Fibroblast of gingiva (primary cell): ENCODE measurements at places on chromosomes 4 and X.
A peak's percentile ranks its signal among the peaks of the same experiment; 100 is the strongest.

DNA sequence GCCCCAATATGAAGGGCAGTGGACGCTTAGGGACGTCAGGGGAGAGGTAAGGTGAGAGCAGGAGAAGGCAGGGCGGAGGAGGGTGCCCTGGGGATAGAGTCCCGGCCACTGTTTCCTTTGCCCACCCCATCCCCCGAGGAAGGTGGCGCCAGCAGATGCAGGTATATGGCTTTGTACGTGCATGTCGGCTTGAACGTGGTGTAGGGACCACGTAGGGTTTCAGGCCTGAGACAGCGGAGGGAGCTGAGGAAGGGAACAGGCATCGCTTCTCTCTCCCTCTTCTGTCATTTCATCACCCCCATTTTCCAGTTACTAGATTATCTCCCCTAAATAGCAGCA lies 97.9 kb downstream of the PHKA2 start:
- no peak for DNase-seq

GRCh38 chr4:4472344-4472958 lies 69.4 kb downstream of the STX18 start:
- DNase-seq, result no peak

DNA sequence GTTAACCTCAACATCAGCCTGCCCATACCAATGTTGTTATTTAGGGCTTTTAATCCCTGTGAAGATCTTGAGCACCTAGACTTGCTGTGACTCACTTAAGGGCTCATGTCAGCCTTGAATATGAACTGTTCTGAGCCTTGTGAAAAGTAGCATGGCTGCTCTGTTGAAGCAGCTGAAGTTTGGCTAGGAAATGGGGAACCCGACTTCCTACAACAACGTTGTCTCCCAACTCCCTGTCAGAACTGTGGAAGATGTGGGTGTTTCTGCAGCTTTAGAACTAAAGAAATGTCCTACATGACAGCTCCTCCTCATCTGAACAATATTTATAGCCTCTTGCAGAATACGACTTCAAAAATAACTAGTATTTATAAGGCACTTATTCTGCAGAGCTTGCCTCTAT lies 27.5 kb downstream of the STOX2 start:
- no peak for DNase-seq

GRCh38 chrX:102697494-102697893 lies 14.8 kb upstream of the GPRASP2 start:
- DNase-seq, result peak; percentile 50

- DNase-seq, result no peak
These were observed 41.5 kb upstream of the SMIM10 start for GRCh38 chrX:134949271-134949670.

- no peak for DNase-seq
These were observed 86.0 kb upstream of the PGRMC2 start for GRCh38 chr4:128373628-128374027.

DNA sequence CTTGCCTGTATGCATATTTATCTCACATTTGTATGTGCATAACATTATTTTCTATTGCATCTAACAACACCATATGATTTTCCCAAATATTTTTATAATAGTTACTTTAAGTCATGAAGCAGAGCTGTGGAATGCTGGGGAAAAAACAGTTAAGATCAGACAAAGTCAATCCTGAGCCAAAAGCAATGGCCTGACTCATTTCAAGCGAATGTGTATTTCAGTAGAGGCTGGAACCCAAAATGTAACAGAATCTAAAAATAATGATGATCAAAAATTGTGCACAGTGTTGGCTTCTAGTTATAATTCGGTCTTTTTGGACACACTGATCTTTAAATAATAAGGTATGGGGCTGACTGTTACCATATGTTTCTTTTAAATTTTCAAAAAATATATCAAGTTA lies 516.2 kb upstream of the ADGRL3 start:
- no peak for DNase-seq

DNA sequence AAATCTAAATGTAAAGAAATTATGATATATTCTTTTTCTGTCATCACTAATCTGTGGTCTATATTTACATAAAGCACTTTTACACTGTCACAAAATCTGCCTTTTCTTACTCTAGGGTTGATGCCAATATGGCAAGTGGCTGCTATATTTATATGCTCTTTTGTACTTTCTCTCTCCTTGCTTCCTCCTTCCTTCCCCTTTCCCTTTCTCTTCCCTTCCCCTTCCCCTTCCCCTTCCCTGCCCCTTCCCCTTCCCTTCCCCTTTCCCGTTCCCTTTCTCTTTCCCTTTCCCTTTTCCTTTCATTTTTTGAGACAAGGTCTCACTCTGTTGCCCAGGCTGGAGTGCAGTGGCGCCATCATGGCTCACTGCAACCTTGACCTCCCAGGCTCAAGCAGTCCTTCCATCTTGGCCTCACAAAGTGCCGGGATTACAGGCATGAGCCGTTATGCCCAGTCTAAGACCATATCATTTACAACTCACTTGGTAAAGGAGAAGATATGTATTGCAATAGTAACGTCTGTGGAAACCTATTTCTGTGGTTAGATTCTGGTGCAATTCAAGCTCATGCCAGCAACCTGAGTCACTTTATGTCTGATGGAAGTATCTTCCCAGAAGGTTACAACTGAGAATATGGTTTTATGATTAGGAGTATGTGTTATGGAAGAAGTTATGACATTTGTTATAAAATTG lies 13.9 kb upstream of the PLAC8 start:
- peak; percentile 90 for DNase-seq

- DNase-seq, result no peak
These were observed 44.1 kb upstream of the SPANXD start for GRCh38 chrX:141742666-141743065.

DNA sequence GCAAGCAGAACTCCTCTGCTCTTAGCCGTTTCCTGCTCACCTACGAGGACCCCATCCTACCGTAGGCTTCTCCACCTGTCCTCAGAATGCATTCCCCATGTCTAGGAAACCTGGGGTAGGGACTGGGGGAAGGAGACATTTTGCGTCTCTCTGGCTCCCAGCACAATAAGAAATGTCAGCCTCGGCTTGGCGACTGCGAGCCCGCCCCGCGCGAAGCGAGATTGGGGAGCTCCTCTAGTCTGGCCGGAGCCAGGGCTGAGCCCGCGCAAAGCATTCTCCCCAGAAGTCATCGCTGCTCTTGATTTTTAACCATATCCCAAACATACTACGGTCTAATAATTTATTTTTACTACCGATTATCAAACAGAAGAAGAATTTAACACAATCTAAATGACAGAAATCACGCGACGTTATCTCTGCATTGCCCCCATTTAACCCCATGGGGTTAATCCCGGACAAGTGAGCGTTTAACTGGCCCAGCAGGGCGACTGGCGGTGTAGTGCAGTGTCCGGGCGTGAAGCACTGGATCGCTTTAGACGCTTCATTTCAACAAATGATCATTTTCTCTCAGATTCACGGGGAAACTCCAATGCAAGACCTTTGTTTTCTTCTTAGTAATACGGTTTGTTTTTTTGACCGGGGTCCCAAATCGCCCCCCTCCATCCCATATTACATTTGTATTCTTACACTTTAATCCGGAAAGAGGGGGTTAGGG lies 8.0 kb upstream of the PITX2 start:
- no peak for DNase-seq

- DNase-seq, result peak; percentile 23
These were observed 52.5 kb upstream of the ANTXR2 start for GRCh38 chr4:80125252-80126177.

- DNase-seq, result no peak
These were observed 17.0 kb upstream of the SYTL5 start for GRCh38 chrX:37989304-37989703.

- no peak for DNase-seq
These were observed 15.6 kb downstream of the PAQR3 start for GRCh38 chr4:78923464-78924312.

DNA sequence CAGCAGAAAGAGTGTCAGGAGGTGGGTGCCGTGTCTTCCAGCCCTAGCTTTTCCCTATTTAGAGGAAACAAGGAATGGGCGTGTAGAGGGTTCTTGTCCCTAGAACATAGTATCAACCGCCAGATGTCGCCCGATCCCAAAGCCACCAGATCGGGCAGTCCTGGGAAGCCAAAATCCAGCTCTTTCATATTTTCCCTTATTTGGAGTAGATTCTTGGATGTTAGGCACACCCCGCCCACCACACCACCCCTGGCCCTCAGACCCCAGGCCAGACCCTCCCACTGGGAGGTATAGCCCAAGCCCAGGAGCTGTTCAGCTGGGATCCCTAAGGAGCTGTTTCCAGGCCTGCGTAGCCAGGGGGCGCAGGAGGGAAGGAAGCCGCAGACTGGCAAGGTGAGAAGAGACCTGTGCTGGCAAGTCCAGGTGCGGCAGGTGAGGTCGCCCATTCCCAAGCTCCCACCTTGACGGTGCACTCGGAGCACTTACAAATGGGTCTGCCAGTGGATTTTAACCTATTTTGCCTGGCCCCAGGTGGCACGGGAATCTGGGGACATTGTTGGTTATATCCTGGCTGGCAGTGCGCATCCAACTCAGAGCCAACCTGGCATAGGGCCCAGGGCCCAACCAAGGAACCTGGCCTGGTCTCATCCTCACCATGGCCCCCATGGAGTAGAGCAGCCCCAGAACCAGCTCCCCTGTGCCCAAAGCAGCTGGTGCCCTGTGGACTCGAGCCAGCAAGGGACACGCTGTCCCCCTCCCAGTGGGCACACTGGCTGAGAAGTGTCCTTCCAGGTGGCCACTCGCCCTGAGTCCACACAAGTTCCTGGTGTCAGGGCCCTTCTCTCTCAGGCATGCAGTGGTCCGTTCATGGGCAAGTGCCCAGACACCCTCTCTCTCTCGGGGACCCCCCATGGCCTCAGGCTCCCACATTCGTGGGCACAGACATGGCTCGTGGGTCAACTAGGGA lies 811 bp downstream of the FLNA start:
- DNase-seq, result peak; percentile 70

DNA sequence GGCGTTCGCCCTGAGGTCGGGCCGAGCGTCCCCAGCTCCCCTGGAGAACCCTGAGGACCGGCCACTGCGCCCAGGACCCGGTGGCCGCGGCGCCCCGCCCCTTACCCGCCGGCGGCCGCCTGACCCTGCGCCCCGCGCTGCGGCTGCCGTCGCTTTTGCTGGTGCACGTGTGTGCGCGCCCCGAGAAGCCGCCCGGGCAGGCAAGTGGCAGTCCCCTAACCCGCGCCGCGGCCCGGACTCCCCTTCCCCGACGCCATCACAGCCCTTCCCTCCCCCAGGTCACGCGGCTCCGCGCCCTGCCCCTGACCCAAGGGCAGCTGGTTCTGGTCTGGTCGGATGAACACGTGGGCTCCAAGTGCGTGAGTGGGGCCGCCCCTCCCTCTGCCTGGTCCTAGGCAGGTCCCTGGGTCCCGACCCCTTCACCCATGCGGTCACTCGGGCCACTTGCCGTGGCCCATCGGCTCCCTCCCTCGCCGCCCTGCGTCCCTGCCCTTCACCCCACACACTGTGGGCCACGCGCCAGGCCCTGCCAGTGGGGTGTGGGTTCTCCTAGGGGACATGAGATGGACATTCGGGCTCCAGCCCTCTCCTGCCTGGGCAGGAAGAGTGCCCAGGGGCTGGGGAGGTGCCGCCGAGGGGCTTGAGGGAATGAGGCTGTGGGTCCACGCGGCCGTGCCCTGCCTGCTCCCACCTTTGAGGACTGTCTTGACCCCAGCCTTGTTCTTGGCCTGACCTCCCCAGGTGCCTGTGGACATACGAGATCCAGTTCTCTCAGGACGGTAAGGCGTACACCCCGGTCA lies 8.0 kb upstream of the FGFRL1 start:
- no peak for DNase-seq

GRCh38 chr4:54709400-54709799 lies 51.6 kb downstream of the KIT start:
- DNase-seq, result no peak

DNA sequence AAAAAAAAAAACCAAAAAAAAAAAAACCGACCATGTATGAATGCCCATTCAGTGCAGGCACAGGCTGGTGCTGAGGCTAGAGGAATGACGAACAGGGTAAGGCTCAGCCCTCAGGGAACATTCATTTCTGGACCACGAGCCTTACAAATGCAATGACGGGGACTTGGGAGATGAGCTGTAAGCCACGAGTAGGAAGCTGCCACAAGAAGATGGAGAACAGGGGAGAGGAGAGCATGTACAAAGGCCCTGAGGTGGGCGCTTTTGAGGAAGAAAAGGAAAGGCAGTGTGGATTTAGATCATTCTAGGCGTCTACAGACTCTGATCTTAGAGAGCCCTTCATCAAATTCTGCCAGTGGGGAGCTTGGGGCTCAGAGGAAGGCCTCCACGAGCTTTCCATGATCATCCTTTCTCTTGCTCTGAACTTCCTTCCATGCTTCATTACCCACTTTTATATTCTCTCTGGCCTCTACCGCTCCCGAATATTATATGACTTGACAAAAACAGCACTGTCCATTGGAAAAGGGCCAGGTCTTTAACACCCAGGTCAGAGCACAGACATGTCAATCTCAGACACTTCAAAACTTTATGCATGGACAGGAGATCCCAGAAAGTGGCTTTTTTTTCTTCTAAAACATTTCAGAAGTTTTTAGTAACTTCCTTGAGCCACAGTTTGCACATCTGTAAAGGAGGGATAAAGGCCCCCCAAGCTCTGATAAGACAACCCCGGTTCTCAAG lies 3.3 kb upstream of the ZNF518B start:
- DNase-seq, result no peak

DNA sequence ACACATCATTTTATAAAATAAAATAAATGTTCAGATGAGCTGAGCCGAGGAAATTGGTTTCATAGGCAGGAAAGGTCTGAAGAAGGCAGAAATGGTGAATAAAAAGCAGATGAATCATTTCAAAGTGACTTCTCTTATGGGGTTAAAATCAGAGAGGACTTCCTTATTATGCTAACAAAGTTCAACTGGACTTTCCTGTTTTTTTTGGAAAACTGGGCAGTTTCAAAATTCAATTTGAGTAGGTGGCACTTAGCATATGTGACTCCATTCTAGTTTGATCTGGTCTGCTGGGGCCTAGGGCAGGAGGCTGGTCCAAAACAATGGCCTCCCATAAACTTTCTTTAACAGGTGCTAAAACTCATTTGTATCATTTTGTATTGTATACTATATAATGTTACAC lies 1794.9 kb upstream of the TENM3 start:
- no peak for DNase-seq

GRCh38 chr4:181966104-181966551 lies 277.1 kb upstream of the TENM3 start:
- no peak for DNase-seq

GRCh38 chrX:56279863-56280262 lies 47.7 kb downstream of the KLF8 start:
- DNase-seq, result no peak

GRCh38 chrX:119686087-119686691 lies 6.8 kb downstream of the SEPTIN6 start:
- peak; percentile 67 for DNase-seq

- DNase-seq, result no peak
These were observed 11.3 kb downstream of the RGS12 start for GRCh38 chr4:3303923-3304710.

DNA sequence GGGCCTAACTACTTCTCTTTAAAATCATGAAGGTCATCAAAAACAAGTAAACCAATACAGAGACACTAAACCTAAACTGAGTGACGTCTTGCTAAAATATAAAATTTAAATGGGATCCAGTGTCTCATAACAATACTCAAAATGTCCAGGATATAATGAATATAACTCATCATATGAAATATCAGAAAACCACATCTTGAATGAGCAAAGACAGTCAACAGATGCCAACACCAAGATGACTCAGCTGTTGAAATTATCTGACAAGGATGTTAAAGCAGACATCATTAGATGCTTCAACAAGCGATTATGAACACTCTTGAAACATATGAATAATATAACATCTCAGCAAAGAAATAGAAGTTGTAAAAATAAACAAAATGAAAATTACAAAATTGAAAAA lies 8.3 kb downstream of the NAP1L2 start:
- no peak for DNase-seq

- DNase-seq, result peak; percentile 90
These were observed at the start of gene FBXL5 for GRCh38 chr4:15655223-15656037. Gene FBXL5, minus strand, starts transcription at chr4:15655357. Its CDS starts 70 bp downstream, at chr4:15655287.

- DNase-seq, result no peak
These were observed 34.1 kb downstream of the MOB1B start for GRCh38 chr4:70936200-70936787.
